ENCODE measurements at places on chromosomes 2 and 18.

- no peak for DNase-seq
These were observed 47.7 kb upstream of the SMIM21 start for GRCh38 chr18:75475228-75475627.

DNA sequence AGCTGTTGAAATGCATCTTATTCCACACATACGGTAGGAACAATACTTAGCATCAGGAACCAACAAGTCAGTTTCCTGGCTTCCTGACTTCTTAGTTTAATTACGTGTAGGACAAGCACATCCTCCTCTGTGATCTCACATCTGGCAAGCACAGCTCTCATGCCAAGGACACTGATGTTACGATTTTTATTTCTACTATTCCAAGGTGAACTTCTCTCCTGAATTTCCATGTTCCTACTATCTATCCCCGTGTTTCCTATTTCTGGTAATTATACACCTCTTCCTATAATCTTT is 374.0 kb downstream of the NCKAP5 start:
- DNase-seq = no peak

DNA sequence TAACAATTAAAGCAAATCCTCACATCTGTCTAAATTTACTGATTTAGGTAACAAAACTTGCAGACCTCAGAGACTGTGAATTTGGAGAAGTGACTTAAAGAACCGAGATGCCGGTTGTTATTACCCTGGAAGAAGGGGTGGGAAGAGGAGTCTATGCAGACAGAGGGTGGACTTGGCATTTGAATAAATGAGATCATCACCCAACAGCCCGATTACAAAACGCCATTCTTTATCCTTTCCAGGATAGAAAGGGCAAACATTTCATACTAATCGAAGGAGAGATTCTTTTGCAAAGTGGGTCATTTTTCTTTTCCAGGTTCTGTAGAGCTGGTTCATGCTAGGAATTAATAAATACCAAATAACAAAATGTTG is 73.1 kb upstream of the TPO start:
- no peak for DNase-seq

GRCh38 chr18:38693104-38693503 is 1127.5 kb upstream of the CELF4 start:
- DNase-seq = no peak

GRCh38 chr2:201795607-201796477 is 10.5 kb upstream of the CDK15 start:
- peak; percentile 64 for DNase-seq
